T-helper 2 cell (primary cell): ENCODE measurements at places on chromosomes 11 and 22.

DNA sequence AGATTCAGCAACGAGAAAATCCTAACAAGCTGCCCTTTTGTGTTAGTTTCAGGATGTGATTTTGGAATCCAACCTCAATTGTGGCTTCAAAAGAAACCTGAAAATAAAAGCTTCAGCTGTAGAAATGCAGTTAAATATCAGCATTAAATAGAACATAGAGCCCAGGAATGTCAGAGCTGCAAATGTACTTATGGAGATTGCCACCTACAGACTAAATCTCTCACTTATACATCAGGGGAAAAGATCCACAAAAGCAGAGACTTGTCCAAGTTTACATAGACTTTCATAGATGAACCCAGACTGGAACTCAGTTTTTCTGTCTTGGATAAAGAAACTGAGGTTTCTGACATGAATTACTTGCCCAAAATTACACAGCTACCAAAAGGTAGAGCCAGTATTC lies 446.6 kb downstream of the DLG2 start:
- no peak for DNase-seq

- DNase-seq = peak; percentile 54
These were observed 25.6 kb upstream of the TH start for GRCh38 chr11:2196970-2197770.

DNA sequence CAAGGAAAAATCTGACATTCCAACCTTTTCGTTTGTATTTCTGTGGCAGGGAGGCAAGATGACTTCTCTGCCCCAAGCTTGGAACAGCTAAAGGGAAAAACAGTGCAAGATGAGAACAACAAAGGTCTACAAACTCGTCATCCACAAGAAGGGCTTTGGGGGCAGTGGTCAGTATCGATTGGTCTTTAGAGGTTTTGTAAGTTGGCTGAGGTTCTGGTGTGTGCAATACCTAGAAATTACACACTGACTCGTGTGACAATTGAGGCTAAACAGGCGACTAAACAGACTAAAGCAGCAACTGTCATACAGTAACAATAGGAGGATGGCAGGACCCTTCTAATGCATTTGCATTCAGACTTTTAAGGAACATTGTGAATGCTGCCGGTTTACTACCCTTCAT lies 994 bp downstream of the DEPDC5 start:
- DNase-seq = no peak

DNA sequence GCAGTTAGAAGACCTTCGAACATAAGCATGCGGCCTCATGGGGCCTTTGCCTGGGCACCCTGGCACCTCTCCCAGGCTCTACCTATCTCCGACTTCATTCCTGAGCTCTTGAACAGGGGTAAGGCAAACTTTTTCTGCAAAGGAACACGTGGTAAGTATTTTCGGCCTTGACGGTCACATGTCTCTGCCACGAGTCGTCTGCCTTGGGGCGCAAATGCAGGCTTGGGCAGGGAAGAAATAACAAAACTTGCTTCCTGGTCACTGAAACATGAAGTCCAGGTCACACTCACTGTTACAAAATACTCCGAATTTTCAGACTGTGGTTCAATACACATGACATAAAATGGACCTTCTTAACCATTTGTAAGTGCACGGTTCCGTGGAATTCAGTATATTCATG lies 3.4 kb upstream of the ASCL2 start:
- DNase-seq = no peak

DNA sequence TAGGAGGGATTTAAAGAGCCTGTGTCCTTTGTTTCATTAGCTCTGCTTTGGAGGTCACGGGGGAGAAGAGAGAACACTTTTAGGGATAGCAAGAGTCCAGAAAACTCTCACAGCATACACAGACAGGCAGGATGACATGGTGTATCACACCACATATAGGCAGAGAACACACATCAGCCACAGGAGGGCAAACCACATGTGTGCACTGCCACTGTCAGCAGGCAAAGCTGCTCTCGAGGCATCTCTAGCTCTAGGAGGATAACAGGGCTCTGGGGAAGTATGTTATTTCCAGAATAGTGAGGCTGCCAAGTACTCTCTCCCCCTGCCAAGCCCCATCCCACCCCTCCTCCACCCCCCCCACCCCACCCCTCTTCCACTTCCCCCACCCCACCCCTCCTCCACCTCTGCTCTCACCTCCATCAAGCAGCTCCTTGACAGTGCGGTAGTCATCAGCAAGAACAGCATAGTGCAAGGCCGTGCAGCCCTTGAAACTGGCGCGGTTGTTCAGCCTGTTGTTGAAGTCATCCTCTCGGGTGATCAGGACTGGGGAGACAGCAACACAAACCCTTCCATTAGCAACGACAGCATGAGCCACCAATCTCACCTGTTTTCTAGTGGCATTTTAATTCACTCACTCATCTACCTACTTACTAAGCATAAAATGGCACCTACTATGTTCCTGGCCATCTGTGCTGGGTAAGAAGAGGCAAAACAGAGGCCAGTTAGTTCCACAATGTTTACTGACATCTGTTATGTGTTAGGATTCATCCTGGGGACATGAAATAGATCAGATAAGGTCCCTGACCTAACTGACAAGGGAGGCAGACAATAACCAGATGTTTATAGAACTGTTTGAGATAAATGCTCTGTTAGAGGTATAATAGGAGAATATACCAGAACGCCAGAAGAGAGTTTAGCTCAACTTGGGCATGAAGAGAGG lies 75.6 kb downstream of the CLPB start:
- no peak for DNase-seq

GRCh38 chr11:21514316-21514715 lies 678.6 kb upstream of the ANO5 start:
- DNase-seq = no peak

DNA sequence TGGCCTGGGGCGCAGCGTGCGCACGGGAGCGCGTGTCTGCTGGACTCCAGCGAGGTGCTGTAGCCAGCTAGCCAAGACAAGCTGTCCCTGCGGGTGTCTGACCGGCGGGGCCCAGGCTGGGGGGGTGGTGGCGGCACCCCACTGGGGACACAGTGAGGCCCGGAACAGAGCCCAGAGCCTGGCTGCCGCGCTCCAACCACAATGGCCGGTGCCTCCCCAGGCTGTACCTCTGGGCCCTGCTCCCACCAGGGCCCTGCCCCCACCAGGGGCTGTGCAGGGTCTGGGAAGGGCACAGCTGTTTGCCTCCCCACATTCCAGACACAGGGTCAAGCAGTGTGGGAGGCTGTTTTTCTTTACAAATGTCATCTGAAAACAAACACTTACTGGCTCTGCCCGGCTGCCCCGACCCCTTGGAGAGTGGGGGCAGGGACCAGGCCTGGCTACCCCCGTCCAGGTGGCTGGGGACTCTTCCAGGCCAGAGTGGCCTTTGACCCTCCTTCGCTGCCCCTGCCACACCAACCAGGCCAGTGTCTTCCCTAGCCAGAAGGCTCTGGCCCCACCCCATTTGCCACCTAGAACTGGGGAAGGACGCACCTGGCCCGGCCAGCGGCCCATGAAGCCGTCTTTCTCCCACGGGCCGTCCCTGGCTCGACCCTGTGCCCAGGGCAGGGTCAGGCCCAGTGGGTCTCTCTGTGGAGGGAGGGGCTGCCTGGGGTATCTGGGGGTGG lies 14.6 kb downstream of the H19 start:
- DNase-seq = no peak

DNA sequence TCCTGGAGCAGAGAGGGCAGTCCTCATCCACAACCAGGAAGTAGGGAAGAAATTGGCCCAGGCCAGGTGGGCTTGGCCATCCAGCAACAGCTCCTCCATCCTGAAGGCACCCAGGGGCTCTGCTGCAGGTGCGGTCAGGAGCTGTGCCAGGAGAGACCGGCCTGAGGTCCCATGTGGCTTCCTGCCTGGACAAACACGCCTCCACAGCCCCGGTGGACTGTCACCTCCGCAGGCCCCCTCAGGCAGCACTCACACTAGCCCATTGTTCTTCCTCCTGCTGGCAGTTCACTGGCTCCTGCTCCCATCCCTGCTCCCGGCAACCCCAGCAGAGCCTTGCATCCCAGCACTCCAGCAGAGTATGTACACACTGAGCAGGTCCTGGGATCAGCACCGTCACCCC lies 16.0 kb upstream of the POU2AF1 start:
- no peak for DNase-seq

GRCh38 chr11:88603091-88603867 lies 265.7 kb upstream of the CTSC start:
- no peak for DNase-seq

DNA sequence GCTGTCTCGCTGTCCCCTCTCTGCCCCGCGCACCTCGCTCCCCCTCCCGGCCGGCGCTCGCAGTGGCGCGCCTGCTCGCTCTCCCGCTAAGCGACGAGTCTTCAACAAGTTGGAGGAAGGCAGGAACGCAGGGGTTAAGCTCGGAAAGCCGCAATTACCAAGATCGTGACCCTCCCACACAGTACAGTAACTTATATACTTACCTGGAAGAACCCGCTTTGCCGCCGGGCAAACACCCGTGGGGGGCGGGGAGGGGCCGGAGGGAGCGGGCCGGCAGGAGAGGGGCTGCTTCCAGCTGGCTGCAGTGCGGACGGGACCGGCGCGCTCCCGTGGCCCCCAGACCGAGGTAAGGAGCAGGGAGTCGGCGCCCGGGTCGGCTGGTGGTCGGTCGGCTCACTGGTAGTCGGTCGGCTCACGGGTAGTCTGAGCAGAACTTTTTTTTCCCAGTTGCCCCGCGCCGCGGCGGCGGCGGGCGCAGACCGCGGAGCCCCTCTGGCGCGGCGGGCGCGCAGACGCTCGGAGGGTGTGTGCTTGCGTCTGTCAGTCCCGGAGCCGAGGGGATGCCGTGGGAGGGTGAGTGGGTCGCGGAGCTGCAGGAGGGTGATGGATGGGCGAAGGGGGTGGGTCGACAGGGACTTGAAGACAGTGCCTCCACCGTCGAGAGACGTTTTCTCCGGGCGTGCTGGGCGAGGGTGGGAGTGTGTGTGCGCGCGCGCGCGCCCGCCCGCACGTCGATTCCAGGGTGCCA lies 101.2 kb upstream of the HSD17B12 start:
- peak; percentile 60 for DNase-seq

GRCh38 chr11:110832539-110832938 lies 120.3 kb upstream of the ARHGAP20 start:
- DNase-seq = no peak

DNA sequence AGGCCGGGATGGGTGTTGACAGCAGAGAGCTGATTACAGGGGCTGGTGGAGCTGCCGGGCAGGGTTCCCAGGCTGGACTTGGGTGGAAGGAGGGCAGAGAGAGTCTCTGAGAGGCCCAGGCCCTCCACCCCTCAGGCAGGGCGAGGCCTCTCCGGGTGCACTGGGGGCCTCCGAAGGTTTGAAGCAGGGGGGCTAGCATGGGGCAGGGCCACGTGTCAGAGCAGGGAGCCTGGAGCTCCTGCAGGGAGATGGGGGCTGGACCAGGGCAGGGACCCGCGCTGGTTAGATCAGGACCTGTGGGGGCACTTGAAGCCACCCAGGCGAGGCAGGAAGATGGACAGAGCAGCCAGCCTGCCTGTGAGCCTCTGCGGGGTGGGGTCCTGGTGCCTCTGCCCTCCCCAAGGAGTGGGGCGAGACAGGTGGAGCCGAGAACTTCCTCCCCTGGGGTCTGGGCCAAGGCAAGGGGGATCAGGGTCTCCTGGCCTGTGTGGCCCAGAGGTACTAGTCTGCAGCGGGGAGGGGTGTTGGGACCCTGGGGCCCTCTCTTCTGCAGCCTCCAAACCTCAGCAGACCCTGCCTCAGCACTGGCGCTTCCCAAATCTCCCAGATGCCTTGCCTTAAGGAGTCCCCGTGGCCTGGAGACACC lies 911 bp downstream of the PANX2 start:
- DNase-seq = no peak

DNA sequence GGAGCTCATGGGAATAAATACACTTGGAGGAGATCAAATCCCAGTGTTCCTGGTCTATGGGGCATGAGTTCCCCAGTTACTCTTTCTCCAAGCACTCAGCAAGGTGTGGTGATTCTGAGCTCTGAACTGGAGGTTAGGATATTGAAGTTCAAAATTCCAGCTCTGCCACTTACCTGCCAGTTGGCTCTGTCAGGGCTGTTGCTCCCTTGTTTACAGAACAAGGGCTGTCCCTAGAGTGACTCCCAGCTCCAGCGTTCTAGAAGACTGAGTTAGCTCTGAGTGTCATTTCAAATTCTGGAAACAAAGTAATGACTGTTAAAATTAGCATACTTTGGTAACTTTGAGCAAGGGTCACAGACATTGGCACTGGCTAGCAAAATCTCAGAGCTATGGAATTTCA lies 69.7 kb upstream of the ZBED5 start:
- no peak for DNase-seq

DNA sequence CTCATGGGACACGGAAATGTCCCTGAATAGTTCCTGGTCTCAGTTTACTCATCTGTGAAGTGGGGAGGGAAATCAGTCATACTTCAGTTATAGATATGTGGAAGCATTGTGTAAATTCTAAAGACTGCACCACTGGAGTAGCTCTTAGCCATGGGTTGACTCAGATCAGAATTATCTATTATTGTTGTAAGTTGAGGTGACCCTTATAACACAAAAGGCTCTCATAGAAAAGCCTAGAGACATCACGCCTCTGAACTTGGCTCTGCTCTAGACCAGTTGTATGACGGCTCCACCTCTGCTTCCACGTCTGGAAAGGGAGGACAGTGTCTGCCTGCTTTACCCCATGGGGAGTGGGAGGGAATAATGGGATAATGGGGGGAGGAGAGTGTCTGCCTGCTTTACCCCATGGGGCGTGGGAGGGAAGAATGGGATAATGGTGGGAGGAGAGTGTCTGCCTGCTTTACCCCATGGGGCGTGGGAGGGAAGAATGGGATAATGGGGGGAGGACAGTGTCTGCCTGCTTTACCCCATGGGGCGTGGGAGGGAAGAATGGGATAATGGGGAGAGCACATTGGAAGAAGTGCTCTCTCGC lies 98.2 kb downstream of the AMOTL1 start:
- DNase-seq = no peak

GRCh38 chr11:48049036-48049435 lies 68.7 kb downstream of the PTPRJ start:
- DNase-seq = no peak

DNA sequence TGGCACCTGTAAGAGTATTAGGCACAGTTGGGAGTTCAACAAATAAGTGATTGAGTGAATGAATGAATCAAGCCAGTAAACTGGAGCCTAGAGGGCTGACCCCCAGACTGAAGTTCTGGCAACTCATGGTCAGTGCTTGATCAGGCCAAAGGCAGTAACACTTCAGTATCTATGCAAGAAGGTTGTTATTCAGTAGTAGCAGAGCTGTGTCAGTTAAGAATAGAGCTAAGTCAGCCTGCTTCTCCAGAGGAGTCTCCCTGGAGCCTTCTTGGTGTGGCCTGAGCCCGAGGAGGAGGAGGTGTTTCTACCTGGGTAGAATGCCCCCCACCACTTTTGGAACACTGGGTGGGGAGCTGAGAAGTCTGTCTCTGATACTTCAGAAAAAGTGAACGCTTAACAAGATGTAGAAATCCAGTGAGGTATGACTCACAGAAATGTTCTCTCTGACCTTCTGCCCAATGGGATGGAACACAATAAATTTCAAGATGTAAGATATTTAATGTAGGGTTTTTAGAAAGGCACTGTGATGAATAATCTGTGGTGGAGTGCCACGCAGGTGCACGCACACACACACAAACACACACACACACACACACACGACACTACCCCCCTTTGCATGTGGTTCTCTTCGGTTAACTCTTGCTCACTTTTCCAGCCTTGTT lies 219.9 kb downstream of the HIPK3 start:
- no peak for DNase-seq
